ENCODE measurements at places on chromosomes 3 and 15. TPM values are rescaled to one million over a fixed set of nuclear protein-coding genes. Genes with fewer than 3 reads are reported as not detected.

Gene LDHAL6B
- not detected for total RNA-seq

Gene SLC28A2
- not detected for total RNA-seq

Gene INSYN1
- total RNA-seq: 165 TPM

Gene GRK7
- not detected for total RNA-seq

DNA sequence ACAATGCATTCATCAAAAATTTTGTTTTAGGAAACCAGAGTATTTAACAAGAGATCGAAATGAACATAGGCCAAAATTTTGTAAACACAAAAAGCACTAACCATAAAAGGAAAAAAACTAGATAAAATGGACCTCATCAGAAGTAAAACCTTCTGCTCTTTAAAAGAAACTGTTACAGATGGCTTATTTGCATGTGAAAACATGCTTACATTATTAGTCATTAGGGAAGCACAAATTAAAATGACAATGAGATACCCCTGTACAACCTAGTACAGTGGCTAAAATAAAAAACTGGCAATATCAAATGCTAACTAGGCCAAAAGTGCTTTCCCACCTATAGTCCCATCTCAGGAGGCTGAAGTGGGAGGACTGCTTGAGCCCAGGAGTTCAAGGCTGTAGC, 19.3 kb downstream of the UBR1 start:
- DNase-seq: no peak

DNA sequence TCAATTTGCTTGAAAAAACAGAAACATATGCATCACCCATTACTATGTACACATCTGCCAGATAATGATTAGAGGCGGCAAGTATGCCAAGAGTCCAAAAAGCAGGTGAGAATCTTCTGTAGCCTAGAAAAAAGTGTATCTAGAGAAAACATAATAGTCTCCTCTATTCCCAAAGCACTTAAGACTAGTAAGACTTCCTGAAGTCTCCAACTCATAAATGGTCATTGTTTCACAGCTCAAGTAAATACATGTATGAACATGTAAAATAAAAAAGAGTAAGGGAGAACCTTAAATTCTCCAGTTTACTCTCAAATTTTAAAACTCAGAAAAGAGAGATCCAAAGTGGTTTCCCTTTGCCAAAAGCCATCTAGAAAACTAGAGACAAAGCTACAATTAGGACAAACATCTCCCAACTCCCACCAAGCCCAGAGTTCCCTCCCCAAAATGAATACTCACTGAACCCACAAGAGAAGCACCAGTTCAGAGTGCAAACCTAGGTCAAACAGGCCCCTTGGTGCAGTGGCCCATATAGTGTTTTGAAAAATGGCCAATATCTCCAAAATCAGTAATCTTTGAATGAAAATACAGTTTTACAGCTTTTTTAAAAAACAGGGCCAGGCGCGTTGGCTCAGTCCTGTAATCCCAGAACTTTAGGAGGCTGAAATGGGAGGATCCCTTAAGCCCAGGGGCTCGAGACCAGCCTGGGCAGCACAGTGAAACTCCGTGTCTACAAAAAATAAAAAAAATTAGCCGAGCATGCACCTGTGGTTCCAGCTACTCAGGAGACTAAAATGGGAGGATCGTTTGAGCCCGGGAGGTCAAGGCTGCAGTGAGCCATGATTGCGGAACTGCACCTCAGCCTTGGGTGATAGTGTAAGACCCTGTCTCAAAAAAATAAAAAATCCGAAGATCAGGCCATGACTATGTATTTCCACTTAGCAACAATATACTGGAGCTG, 11.0 kb upstream of the MAP4 start:
- DNase-seq: no peak

GRCh38 chr3:195247863-195248189, 23.1 kb downstream of the XXYLT1 start:
- no peak for DNase-seq

GRCh38 chr3:164984947-164985346, 93.3 kb downstream of the SI start:
- DNase-seq: no peak

- DNase-seq: no peak
Observed at GRCh38 chr15:41284427-41285177, 47.8 kb downstream of the OIP5 start.

DNA sequence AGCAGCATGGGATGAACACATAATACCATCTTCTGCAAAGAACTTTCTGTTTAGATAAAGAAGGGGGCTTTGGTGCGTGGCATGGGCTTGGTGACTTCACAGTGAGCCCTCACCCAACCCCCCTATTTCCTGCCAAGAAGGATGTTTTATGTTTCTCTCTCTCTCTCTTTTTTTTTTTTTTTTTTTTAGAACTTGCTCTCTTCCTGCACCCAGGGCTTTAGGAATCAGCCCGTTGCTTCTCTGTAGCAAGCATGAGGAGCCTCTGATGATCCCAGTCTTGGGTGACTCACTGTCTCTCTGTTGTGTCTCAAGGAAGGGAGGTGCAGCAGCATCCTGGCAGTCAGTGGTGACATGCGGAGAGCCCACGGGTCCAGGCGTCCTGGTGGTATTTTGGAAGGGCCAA, 49.1 kb downstream of the CCK start:
- DNase-seq: no peak

GRCh38 chr3:58551636-58552180, 14.7 kb upstream of the ACOX2 start:
- no peak for DNase-seq

DNA sequence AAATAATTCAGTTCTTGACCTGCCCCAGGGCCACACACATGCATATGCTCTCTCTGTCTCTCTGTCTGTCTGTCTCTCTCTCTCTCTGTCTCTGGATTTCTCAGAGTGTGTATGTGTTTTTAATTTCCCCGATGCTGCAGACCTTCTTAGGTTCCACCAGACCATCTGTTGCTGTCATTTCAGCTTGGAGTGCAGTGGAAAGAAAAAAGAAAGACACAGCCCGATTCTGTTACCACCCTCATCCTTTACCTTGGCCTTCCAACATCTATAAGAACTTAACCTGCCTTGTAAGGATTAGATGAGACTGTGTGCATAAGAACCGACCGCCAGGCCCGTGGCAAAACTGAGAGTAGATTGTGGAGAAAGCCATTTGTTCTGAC, 9.7 kb upstream of the PGPEP1L start:
- no peak for DNase-seq

- DNase-seq: no peak
Observed at GRCh38 chr3:183631715-183632114, 3.7 kb upstream of the KLHL24 start.

Data from Right ventricle myocardium inferior (tissue), 1 donor.